ENCODE measurements at places on chromosomes 7 and 10.

GRCh38 chr10:68105820-68106219, 3.5 kb upstream of the MYPN start:
- peak; percentile 91 for DNase-seq

DNA sequence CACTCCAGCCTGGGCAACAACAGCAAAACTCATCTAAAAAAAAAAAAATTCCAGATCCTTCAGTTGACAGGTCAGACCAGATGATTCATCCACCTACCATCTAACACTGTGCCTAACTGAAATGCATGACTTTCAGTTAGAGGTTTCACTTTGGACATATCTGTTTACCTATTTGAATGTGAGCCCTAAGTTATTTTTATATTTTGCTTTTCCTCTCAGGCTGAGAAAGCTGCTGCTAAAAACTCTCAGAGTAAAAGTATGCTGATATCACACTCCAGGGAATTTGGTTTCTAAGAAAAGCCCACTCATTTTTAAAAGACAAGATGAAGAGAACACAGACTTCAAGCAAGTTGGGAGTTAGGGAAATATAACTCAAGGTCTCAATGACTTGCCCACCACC, 126.0 kb downstream of the SGMS1 start:
- DNase-seq, result peak; percentile 82

DNA sequence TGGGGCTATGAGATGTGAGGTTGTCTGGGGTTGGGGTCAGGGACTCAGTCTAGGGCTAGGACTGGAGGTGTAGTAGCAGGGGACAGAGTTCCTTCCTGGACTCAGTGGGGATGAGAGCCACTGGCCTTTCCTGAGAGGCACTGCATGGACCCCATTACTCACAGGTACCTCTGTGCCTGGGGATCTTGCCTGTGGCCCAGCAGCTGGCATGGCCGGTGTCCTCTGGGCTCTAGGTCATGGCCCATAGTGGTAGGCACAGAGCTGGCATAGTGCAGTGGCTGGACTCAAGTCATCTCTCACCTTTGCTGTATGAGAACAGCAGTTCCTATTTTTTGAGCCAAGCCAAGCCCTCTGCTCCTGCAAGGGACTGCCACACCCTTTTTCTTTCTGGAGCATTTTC, 51.9 kb downstream of the NEURL1 start:
- no peak for DNase-seq

DNA sequence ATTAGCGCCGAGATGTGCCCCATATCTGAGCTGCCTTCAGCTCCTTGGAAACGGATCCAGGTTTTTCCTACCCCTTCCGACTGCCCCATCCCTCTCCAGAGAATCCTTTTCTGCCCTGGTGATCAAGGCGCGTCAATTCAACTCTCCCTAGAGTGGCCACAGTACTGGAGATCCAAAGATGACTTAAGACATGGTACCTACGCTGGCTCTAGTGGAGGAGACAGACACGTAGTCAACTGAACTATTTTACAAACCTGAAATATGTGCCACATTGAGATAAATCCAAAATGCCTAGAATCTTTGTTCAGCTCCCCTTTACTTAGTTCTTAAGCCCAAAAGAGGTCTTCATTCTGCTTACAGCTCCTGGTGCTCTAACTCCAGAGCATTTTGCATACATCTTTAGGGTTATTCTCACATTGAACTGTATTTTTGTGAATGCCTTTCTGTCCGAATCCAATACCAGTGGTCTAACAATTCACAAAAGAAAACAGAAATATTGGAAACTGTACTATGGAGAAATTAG, 444 bp upstream of the TNPO3 start:
- DNase-seq, result no peak

DNA sequence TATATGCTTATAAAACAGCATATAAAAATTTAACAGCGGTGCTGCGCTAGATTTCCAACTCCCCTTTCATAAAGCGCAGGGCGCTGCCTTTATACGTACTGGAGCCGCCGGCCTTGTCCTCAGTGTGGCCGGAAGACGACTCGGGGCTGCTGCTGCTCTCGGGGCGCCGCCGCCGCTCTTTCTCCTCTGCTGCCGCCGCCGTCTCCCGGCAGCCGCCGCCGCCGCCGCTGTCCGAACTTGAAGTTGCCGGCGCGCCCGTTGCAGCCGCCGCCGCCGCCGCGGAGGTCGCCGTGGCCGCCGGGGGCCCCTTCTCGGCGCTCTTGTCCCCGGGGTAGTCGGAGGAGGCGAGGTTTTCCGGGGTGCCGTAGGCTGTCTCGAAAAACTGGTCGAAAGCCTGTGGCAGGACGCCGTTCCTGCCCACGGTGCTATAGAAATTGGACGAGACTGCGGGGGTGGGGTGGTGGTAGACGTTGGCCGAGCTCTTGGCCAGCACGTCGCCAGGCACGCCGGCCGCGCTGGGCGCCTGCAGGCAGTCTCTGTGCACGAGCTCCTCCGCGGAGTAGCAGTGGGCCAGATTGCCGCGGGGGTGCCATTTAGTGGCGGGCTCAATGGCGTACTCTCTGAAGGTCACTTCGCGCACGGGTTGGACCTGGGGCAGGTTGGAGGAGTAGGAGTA, 557 bp downstream of the HOXA11 start:
- peak; percentile 58 for DNase-seq

DNA sequence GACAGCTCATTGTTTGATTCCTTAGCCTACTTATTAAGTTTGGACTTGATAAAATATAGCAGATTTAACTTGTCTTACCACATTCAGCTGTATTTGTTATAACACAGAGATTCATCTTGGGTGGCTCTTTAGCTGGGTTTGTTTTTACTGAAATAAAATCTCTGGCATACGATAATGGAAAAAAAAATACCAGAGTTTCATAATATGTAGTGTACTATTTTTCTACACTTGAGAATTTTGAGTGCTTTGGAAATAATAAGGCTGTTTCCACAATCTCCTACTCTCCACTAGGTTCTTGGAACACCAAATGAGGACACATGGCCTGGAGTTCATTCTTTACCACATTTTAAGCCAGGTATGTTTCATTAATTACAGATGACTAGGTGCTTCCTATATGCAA, 218.6 kb upstream of the FZD1 start:
- no peak for DNase-seq

DNA sequence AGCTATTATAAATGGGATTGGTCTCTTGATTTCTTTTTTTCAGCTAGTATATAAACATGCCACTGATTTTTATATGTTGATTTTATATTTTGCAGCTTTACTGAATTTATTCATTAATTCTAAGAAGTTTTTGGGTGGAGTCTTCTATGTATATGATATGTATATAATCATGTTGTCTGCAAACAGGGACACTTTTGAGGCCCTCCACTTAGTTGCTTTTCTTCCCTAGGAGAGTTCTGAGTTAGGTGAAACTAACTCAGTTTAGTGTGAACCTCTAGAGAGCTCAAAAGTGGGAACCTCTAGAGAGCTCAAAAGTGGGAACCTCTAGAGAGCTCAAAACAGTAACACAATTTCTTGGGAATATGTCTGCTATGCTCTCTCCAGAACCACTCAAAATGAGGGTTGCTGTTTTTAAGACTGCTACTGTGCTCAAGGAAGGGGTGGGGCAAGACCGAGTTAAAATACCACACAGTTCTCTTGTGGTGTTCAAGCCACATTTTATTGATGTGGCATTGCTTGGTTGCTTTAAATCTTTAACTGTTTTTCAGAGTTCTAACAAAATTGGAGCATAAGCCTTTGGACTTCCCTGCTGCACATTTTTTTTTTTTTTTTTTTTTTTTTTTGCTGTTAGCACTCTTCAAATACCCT, 13.2 kb downstream of the CCDC7 start:
- no peak for DNase-seq

DNA sequence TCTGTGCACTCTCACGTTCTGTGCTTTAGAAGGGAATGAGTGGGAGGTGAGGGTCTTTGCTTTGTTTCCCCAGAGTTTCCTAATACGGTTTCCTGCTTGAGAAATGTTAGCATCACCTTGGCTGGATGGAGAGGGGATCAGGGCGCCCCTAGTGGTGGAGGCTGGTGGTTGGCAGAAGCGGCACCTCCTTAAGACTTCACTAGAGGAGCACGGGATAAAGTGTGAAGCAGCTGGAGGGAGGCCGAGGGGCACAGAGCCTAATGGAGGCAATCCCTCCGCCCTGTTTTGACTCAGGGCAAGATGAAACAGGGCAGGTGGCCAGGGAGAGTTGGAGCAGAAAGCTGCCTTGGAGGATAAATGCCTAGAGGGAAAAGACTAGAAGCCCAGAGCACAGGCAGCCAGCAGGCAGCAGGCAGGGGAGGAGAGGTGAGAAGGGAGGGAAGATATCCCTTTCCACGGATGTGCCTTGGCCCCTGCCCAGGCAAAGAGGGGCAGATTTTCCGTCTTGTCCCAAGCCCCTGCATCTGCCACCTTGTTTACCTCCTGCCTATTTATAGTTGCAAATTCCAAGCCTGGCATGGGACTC, 56.0 kb upstream of the BTRC start:
- peak; percentile 26 for DNase-seq

DNA sequence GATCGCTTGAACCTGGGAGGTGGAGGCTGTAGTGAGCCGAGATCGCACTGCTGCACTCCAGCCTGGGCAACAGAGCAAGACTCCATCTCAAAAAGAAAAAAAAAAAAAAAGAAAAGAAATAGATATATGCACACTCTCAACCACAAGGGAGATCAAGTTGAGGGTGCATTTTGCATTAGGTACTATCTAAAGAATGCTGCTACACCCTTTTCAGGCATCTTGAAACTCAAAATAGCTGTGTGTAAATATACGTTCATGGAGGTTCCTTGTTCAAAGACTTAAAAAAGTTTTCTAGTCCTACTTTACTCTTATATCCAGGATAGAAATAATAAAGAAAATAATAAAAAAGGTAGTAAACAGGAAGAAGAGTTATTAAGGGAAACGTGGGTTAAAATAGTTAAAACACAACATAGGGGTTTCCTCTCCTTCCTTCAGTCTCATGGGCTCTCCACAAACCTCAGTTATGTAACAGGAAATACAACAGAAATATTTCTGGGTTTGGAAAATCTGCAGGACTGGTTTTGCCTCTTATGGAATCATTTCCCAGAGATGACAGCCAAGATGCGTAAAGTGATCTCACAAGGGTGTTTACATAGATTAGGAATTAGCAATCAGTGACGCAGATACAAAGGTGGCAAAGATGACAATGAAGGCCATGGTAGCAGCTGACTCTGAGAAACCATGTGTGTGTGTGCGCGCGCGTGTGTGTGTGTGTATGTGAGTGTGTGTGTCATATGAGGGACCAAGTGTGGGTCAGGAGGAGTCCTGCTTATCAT, 15.1 kb downstream of the STEAP4 start:
- DNase-seq, result peak; percentile 30

All from fibroblast of skin of right biceps (primary cell).